Activated T-helper 1 cell treated with anti-CD3 and anti-CD28 coated beads, Interleukin-2, amount 50 U/mL, for 16 hours (primary cell): ENCODE measurements at places on chromosomes 2 and 18.

DNA sequence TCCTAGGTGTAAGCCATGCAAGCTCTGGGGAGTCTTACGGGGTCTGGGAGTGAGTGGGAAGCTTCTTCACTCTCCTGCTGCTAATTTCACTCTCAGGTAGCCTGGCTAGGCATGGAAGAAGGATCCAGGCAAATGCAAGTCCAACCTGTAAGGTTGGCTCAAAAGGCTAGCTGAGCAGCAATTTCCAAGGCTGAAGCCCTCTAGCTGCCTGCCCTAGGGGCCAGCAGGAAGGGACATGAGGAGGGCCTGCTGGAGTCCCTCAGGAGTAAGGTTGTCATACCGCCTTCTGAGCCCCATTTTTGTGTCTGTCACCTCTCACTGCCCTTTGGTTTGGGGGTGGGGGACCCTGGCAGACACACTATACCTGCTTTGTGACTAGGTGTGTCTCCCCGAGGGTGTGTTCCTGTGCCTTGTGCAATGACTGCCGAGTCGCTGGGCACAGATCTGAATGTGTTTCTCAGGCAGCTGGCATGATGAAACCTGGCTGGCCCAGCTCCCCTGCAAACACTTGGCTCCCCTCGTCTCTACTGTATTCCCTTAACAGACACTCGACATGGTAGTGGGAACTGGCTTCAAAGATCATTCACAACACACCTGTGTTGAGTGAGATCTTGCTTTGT, 123.9 kb upstream of the FAM136A start:
- DNase-seq = no peak

DNA sequence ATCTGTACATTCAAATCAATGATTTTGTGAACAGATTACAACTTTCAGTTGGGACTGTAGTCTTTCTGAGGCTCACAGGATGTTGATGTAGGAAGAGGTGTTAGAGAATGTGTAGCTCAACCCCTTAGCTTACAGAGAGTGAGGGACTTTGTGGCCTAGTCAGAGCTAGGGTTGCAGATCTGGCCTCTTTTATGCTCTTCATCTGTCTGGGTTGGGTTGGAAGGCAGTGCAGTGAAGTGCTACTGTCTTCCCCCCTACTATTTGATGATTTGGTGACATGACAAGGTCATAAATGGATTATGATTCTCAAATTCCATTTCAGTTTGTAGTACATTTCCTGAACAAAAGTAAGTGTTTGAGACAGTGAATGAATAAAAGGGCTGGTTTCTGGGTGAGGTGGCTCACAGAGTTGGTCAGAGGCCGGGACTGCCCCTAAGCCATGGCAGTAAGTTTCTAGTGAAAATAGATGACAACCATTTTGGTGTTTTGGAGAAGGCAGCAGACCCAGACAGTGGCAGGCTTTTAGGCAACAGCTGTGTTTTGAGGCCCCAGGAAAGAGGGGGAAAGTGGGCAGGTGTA, 21.6 kb downstream of the MAP4K4 start:
- DNase-seq = no peak

GRCh38 chr18:7757175-7757574, 190.1 kb downstream of the PTPRM start:
- DNase-seq = no peak

DNA sequence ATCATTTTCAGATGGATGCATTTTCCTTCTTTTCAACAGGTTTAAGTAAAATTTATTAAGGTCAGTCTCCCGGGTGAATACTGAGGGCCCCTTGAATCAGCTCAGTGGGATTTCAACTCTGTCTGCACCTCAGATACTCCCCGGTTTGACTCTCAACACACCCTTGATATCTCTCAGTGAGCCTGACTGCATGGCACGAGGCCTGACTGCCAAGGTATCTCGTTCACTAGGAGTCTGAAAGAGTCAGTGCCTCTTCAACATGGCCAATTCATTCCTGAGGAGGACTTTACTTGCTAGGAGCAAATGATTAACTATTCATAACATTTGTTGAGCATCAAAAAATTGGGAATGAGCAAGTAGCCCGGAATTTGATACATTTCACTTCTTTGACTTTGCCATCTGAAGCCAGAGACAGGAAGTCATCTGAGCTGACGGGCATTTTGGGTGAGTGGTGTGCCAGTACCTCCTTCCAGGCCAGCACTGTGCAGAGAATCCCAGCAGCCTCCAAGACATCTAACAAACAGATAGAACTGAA, 81.0 kb downstream of the VAPA start:
- no peak for DNase-seq

DNA sequence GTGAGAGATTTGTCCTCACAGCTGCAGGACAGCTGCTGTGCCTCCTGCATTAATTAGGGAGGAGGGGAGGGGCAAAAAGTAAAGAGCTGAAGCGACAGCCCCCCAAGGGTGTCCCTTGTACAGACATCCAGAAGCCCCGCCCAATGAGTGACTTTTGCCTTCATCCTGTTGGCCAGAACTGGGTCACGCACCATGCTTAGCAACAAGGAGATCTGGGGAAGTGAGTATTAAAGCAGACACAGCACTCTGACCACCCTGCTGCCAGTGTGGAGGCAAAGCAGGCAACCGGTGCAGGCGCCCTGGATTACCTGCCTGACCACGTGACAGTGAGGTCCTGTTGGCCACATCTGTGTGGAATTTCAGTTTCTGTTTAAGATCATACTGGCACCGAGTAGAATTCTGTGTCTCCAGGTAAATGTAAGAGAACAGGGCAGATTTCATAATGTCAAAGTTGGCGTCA, 21.5 kb upstream of the BIN1 start:
- DNase-seq = no peak

- no peak for DNase-seq
Measured at GRCh38 chr2:55371376-55371775, 48.3 kb downstream of the CCDC88A start.

DNA sequence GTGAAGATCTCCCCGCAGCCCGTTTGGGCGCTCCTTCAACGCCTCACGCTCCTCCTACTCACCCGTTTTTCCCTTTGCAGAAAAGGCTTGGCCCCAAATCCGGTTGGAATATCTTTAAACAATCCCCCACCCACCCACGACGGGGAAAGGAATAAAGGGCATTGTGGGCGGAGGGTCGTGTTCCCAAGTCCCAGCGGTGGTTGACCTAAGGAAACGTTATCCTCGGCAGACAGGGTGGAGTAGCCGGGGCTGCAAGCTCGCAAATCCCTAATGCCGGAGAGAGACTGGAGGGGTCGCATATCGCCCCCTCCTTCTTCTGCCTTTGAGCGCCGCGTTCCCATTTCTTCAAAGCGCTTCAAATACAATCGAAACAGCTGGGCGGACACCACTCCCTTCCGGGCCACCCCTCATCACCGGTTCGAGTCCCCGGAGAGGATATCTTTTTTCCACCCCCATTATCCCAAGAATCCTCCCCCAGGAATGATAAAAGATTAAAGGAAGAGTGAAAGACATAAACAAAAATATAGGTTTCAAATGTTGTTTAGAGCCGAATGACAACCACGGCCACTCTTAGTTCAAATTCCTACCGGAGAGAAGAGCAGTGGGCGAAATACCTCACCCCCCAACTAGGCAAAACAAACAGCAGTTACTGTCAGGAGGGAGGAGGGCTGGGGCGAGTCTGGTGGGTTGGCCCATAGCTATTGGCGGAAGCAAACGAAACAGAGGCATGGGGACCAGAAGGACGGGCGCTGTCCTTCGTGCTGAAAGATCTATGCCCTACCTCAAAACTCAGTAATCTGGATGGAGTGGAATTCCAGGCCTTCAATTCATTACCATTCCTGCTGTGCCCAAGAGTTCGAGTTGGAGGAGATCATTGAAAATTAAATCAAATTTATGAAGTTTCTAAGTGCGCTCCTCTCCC, 2.8 kb upstream of the GAD1 start:
- DNase-seq = no peak

- no peak for DNase-seq
Measured at GRCh38 chr2:147288131-147288530, 556.7 kb upstream of the ACVR2A start.

DNA sequence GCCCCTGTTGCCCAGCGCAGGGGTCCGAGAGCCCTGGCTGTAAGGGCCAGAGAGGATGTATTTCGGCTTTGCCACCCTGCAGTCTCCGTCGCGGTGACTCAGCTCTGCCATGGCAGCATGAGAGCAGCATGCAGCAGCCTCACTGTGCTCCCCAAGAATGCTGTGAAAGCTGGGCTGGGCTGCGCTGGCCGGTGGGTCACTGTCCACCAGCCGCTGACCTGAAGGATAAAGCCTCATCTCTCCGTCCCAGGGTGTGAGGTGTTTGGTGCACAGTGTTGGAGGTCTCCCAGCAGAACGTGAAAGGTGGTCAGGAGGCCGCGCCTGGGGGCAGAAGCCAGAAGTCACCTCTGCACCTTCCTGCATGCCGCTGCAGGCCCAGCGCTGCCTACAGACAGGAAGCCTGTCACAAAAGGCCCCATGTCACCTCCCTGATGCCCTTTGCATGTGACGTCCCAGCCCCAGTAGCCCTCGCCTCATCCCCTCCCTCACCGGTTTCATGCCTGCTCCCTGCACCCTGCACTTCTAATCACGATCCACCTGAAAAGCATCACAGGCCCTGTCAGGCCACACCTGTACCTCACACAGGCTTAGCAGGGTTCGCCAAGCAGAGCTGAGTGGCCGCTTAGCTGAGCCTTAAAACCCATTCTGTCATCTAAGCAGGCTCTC, 342.1 kb downstream of the EIPR1 start:
- no peak for DNase-seq

- no peak for DNase-seq
Measured at GRCh38 chr18:3211236-3211992, 8.4 kb downstream of the MYOM1 start.

- DNase-seq = no peak
Measured at GRCh38 chr2:65863713-65864112, 431.3 kb upstream of the SPRED2 start.

- DNase-seq = no peak
Measured at GRCh38 chr2:202102425-202103000, 29.5 kb downstream of the KIAA2012 start.

DNA sequence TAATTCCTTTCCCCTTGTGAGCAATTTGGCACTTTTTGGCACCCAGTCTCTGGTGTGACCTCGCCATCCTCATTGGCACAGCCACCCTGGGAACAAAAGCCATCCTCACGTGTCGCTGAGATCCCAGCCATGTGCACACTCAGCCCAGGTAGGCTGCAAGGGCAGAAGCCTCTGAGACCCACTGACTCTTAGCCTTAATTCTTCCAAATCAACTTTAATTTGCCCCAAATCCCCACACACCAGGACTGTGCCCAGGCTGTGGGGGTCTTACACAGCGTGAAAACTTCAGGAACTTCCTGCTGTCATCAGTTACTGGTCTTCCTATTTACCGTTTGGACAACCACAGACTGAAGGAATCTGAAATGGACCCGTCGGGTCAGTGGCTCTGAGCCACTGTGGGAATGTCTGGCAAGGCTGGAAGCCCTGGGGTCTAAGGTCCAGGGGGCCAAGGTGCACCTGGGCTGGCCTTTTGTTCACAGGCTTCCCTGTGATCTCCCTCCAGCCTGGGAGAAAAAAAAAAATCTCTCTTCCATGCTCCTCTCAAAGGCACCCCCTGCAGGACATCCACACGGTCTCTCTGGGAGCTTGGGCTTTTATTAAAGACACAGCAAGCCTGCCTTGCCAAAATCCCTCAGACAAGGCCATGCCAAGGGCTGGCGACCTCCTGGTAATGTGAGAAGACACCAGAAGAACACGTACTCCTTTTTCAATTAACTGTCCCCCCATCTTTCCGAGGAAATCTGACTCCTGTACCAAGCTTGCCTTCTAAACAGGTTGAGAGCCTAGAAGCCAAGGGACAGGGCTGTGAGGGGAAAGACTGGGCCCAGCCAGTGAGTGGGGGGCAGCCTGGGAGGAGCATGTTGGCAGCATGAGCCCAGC, 42.1 kb upstream of the LAPTM4A start:
- DNase-seq = no peak

GRCh38 chr2:74186038-74186437, 7.4 kb upstream of the MOB1A start:
- no peak for DNase-seq

- no peak for DNase-seq
Measured at GRCh38 chr18:65659912-65660311, 90.9 kb upstream of the CDH7 start.

DNA sequence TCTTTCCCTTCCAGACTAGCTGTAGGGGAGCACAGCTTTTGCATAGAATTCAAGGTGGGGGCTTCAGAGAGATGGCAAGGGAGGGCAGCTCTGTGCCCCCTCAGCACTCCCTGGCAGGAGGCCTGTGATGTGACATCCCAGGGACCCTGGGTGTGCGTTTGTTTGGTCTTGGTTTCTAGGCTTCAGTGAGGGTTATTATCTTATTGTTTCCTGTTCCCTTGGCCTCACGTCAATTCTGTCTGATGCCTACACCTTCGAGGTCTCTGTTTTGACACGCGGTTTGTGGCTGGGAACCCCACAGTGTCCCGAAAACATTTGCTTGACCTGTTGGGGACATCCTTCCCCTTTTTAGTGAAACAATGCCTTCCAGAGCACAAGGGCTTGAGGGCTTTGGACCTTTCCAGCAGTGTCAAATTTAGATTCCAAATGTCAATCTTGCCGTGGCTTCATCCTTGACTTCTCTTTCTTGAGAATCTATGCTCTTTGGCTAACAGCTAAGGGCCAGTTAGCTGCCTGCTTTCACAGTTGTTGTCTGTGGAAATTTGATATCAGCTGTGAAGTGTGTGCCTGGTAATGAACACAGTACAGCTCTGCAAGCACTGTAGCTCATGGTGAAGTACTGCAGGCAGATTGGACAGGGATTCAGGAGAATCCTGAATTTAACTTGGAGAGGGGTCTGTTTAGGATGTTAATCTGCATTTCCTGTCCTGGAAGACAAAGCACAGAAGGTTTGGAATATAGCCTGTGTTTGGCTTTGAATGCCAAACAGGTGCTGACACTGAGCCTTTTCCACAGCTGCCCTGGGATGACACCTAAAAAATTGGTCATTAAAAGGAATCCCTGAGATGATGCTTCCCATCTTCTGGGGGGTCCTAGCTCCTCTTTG, 108.2 kb upstream of the CXCR4 start:
- no peak for DNase-seq

DNA sequence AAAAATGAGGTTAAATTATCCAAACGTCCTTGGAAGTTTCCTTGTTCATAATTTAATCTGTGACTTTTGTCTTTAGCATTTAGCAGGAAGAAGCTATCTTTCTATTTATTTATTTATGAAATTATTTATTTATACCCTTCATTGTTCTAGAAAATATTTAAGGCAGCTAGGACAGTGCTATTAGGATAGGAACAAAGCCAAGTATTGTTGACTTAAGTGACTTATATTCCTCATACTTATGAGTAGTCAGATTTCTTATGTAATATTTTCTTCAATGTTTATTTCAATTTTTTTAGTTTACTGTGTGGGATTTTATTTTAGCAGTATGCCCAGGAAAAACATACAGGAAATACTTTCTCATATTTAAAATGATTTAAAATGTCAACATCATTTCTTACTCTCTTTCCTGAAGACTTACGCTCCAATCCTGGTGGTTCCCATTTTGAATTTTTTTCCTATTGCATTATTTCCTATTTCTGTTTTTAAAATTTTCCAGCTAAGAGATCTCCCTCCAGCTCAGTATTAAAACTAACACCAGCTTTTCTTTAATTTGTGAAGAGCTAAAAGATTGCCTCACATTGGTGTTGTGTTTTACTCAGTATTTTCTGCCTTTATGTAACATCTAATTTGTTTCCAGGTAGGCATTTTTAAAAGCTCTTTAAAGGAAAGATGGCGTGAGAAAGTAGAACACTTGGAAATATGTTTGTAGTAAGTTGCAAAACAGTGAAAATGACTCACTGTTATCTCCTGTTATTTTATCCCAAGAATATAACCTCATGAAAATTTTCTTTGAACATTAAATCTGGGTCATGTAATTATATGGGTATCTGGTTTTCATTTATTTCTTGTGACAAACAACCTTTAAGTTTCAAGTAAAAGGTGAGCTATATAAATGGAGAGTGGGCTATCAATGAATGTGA, 32.2 kb downstream of the MAPRE2 start:
- no peak for DNase-seq
